ENCODE measurements at places on chromosomes 5 and 9. TPM values are rescaled to one million over a fixed set of nuclear protein-coding genes. Genes with fewer than 3 reads are reported as not detected.

DNA sequence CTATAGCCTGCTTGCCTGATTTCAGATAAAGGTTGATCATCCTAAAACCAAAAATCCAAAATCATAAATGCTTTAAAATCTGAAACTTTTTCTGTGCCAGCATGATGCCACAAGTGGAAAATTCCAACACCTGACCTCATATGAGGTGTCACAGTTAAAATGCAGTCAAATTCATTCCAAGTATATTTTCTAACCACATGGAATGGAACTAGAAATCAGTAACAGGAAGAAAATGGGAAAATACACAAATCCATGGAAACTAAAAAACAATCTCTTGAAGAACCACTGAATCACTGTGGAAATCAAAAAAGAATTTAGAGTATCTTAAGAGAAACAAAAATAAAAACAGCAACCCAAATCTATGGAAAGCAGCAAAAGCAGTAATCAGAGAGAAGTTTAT lies 297.5 kb upstream of the COX7C start:
- no peak for DNase-seq

DNA sequence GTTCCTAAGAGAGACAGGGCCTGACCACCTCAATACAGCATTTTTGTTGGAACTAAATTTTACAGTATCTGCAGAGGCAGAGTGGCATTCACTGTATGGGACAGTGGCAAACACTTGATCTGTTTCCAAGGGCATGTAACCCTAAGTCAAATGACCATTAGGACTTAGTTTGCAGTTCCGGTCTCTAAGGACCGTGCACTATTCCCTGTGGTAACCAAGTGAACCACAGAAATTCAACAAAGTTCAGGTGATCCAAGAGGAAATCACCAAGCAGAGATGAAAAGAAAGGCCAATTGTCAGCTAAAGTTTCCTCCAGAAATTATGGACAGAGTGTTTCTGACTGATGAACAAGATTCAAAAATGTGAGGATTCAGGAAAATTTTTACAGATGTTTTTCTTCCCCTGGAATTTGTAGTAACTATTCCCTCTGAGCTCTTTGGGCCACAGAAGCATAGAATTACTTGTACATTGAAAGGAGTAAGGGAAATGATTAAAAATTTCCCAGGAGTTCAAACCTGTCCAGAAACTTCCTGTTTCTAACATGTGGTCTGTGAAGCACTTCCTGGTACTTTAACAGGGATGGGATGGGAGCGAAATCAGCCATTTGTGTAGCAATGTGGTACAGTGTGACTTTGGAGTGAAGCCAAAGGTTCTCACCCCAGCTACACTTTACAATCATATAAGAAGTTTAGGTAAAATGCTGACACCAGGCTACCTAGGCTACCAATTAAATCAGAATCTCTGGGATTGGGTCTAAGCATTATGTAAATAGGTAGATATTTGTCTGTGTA lies 266.1 kb upstream of the MAP3K1 start:
- no peak for DNase-seq

SOWAHA gene
- total RNA-seq = not detected

CDC20B gene
- total RNA-seq = not detected

DNA sequence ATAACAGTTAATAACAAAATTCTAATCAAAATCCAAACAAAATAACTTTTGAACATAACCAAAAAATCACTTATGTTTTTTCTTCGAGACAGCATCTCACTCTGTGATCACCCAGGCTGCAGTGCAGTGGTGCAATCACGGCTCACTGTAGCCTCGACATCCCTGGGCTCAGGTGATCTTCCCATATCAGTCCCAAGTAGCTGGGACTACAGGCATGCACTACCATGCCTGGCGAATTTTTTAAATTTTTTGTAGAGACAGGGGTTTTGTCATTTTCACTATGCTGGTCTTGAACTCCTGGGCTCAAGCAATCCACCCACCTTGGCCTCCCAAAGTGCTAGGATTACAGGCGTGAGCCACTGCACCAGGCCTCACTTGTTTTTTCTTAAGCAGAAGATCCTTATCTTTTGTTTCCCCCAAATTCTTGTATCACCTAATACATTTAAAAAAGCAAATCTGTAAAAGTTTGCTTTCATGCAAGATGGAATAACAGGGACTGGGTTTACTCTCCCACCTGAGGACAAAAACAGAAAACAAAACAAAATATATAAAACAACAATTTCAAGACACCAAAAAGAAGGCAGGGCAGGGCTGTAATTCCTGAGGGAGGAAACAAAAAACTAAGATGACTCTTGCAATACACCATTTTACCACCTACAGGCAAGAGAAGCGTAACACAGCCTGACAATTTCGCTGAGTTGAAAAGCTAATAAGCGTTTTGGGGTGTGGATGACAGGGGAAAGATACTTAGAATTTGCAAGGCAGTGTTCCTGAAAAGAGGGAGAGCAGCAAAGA lies 71.4 kb downstream of the RAPGEF6 start:
- no peak for DNase-seq

DNA sequence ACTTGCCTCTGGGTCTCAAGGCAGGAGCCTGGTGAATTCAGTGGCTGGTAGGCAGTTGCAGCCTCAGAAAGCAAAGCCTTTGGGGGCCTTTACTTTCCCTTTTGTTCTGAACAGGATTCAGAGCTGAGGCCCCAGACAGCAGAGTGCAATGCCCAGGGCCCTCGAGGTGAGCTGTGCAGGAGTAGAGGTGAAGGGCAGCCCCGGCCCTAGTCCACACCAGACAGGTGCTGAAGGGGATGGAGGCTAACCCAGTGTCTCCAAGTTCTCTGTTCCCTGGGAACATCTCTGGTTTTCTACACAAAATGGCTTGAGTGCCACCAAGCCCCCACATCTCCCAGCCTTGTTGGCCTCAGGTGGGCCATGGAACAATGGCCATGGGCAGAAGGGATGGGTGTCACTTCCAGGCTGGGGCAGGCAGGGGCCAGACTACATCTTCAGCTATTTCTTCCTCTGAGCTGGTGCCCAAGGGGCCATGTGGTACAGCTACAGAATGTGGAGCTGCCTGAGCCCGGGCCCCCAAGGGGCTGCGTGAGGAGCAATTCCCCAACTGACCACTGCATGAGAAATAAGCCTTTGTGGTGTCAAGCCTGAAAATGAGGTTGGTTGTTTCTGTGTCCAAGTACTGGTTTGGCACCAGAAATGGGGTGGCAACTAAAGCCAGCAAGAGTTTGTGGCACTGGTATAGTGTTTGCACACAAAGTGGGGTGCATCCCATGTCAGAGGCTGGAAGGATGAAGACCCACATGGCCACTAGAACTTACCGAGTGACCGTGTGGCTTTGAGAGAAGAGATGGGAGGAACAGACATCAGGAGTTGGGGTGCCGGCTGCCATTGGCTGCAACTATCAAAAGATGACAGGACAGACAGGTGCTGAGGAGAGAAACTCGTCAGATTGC lies 57.8 kb downstream of the BARX1 start:
- DNase-seq = no peak

- no peak for DNase-seq
Observed at GRCh38 chr9:121844098-121844497, 192.7 kb downstream of the DAB2IP start.

DNA sequence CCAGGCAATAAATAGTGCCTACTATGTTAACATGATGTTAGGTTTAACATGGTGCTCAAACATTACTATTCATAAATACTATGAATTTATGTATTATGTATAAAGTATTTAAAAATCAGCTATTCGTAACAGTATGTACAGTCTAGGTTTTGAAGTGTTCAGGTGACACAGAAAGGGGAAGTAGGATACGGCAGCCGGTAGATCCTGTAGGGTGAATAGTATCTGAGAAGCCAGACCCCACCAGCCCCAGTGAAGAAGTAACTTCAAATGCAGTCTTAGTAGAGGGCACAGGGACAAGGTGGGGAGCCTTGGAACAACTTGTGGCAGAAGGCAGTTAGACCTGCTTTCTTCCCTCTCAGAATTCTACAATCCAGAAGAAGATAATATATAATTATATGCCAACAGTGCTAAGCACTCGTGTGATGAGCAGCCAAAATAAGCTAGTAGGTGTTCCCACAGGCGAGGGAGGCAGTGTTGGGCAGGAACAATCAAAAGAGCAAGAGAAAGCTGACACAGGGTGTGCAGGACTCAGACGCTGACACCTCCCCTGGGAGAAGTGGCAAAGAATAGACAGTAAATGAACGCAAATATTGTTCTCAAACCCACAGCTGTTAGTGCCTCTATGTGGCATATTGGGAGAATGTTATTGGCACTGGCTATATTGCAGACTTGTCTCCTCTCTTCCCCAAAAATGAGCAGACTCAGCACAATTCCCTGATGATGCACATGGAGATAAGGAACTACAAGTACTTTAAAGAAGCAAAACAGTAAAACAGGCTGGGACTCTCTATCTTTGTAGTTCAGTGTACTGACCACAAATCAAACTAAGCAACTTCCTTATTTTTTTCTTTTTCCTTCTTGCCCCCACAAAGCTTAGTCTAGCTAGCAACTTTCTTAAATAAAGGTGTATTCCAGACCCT lies 4.6 kb downstream of the ZNF367 start:
- no peak for DNase-seq

Measured in mesenteric fat pad (tissue), 1 donor.